Left renal pelvis (tissue), 4 donors: ENCODE measurements at places on chromosomes 7 and 10. TPM values are rescaled to one million over a fixed set of nuclear protein-coding genes. Genes with fewer than 3 reads are reported as not detected.

DNA sequence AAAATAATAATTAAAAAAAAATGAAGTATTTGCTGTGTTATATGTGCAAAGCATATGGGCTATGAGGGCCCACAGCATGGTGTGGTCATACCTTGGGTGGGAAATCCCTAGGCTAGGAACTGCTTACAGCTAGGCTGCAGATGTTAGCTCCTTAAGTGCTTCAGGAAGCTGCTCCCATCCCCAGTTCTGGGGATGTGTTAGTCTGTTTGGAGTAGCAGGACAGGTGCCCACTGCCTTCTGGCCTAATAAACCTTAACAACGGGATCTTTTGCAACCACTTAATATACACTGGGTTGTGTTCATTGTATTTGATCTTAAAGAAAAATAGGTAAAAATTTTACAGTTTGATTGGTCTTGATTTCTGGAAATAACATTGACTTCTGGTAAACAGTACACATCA, 46.3 kb downstream of the HK1 start:
- DNase-seq: no peak

- DNase-seq: no peak
Measured at GRCh38 chr7:146138926-146139325, 22.3 kb downstream of the CNTNAP2 start.

DNA sequence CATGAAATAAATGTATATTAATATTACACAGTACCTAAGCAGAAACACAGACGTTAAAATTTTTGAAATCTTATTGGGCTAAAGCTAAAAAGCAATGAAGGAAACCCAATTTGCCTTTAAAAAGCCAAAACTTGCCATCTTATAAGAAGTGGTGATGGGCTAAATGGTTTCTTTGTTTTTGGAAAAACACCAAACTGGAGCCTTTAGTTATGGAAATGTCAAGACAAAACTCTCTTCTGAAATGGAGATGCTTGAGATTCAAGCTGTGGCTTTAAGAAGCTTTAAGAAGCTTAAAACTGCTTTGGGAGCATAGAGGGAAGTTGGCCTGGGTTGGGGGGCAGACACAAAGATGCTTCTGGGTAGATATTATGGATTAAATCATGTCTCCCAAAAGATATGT, 277.0 kb downstream of the GFRA1 start:
- no peak for DNase-seq

DNA sequence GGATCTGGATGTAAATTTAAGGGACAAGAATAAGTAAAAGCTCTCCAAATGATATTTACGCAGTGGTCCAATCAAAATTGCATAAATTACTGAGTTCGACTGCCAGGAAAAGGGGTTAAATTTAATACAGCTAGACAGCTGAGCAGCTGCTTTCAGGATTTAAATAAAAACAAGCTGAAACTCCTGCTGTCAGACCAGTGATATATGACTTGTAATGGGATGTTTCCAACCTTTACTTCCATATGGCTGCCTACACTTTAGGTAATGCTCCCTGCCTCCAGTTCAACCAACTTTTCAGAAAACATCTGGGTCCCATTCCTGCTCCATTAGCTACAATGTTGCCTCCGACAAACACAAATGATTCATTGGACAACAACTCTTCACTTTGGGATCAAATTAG, 326.3 kb upstream of the DGKB start:
- DNase-seq: no peak

DNA sequence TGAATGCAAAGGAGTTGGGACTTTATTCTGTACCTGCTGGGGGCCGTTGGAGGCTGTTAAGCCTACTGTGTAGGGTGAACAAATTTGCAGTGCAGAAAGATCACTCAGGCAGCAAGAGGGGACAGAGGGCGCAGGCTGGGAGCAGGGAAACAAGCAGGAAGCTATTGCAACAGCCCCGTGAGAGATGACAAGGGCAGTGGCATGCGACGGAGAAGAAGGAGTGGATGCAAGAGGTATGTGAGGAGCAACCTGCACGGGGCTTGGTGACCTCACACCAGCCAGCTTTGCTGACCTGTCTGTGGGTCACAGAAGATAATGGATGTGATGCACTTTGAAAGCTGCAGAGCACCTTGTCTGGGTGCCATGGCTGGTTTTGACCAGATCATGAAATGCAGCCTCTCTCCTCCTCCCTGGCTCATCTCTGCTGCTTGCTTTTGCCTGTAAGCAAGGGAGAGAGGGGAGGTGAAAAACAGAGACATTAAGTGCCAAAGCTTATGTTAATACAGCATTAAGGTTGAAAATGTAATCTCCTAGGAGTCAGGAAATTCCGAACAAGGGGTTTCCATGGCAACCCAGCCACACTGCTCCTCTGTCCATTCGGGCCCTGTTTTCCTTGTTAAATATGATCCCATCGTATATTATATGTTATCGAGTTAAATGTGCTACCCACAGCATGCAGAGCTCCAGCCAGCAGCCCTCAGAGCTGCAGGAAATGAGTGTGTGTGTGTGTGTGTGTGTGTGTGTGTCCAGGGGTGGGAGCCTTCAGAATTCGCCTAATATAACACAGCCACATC, 314.3 kb upstream of the ZMIZ1 start:
- DNase-seq: no peak

DNA sequence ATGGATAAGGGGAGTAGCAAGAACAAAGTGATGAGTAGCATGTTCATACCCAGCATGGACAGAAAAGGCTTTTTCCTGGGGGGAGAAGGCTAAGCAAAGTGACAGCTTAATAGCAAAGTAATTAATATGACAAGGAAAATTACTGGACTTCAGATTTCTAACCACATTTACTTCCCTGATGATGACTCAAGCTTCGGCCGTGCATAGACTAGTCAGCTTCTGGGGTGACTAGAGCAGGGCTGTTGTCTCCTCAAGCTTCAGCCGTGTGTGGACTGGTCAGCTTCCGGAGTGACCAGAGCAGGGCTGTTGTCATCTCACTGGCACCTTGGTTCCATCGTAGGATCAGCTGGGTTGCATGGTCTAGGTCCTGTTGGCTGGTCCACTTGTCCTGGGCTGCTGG, 2.1 kb upstream of the ZNF117 start:
- DNase-seq: no peak

GRCh38 chr10:124647421-124648130, 96.6 kb downstream of the FAM53B start:
- no peak for DNase-seq

- no peak for DNase-seq
Measured at GRCh38 chr10:87716348-87716670, 56.6 kb downstream of the PAPSS2 start.

- DNase-seq: no peak
Measured at GRCh38 chr10:86295791-86296190, 70.8 kb downstream of the GRID1 start.

DNA sequence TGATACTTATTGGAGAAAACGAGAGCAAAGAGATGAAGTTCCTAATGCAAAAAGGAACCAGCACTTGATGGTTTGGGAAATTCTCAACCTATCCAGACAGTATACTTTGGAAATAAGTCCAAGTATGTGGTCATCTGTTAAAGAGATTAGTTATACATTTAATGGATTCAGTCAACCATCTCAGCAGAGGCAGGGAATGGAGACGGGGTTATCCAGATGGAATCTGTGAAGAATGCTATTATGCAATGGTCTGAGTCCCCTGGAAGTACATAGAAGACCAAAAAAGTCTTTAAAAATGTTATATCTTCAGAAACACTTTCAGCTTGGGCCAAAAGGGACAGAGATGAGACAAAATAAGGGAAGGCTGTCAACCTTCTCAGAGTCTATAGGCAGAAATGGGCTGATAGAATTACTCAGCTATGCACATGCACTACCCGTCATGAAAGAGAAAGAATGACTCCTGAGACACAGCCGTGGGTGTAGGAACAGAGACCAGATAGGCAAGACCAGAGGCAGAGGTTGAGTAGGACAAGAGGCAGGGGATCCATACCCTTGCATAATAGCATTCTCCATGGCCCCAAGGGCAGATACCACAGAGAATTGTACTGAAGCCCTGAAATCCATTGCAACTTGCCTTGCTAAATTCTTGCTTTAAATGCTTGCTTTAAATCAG, 738.8 kb upstream of the POT1 start:
- no peak for DNase-seq

DNA sequence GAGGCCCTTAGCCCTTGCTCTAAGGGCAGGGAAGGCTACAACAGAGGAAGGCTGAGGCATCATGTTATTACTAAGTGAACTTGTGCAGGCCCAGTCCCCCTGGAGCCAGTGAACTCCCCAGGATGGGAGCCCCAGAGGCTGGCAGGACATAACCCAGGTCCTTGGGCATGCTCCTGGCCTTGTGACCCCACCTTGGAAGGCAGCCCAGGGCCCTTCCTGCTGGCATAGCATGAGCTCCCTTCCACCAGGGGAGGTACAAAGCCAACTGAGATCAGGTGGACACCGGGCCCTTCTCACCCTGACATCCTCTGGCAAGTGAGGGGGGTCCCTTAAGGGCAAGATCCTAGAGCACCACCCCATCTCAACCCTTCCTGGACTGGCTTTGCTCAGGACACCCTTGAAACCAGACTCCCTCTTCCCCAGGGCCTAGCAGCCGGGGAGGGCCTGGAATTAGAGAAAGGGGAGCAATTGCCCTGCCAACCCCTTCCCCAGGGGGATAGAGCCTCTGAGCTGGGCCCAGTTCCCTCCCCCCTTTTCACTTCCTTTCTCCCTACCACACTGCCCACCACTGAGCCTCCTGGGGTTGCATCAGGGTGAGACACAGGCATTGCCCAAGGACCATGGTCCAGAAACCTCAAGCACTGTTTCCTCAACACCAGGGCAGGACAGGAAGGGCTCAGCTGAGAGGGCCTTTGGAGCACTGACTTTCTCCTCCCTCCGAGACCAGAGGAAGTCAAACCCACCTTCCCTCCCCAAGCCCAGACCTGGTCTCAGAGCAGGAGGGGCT, 1.8 kb upstream of the VSIR start:
- no peak for DNase-seq

DNA sequence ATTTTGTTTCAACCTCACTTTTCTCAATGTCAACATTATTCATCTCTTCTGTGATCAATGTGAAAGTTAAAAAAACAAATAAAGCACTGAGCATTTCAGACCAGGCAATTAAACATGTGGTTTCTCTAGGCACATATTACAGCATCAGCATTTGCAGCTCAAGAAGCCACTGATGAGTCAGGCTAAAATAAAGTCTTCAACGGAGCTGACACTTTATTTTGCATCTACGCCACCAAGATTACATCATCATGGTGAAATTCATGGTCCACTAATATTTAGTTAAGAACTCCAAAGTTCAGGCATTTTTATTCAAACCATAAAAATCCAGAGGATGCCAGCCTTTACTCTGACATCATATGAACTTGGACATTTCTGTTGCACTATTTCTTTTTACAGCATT, 33.0 kb downstream of the MAGI2 start:
- DNase-seq: no peak

DNA sequence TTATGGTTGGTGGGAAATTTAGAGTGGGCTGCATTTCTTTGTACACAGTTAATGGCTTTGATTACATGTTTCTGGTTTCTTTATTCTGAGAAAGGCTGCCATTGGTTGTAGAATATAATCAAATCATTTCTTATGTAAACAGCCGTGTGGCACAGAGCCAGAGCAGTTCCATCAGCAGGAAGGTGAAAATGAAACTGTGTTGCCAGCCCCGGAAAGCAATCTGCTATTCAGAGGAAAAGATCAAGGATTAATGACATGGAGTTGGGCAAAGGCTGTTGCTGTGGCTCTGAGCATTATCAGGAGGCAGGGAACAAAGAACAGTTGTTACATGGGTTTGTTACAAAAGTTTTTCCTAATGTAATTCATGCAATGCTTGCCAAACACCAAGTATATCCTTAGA, 74.2 kb upstream of the ZNF716 start:
- no peak for DNase-seq

DNA sequence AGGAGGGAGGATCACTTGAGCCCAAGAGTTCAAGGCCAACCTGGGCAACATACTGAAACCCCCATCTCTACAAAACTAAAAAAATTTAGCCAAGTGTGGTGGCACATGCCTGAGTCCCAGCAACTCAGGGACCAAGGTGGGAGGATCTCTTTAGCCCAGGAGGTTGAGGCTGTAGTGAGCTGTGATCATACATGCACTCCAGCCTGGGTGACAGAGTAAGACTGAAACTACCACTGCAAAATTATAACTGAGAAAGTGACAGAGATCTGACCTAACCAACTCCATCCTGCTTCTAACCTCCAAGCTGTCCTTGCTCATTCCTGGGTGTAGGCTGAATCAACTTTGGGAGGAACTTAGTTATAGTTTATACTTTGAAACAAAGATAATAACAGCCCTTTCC, 59.4 kb downstream of the HTR7 start:
- no peak for DNase-seq

DNA sequence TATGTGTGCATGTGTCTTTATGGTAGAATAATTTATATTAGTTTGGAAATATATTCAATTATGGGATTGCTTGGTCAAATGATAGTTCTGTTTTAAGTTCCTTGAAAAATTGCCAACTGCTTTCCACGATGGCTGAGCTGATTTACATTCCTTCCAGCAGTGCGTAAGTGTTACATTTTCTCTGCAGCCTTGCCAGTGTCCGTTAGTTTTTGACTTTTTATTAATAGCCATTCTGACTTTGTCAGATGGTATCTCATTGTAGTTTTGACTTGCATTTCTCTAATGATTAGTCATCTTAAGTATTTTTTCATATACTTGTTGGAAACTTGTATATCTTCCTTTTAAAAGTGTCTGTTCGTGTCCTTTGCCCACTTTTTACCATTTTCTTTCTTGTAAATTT, 434.2 kb upstream of the POT1 start:
- DNase-seq: no peak

- no peak for DNase-seq
Measured at GRCh38 chr7:105840981-105841749, 35.2 kb downstream of the ATXN7L1 start.

- DNase-seq: no peak
Measured at GRCh38 chr7:128112018-128112780, 81.0 kb upstream of the LRRC4 start.

DNA sequence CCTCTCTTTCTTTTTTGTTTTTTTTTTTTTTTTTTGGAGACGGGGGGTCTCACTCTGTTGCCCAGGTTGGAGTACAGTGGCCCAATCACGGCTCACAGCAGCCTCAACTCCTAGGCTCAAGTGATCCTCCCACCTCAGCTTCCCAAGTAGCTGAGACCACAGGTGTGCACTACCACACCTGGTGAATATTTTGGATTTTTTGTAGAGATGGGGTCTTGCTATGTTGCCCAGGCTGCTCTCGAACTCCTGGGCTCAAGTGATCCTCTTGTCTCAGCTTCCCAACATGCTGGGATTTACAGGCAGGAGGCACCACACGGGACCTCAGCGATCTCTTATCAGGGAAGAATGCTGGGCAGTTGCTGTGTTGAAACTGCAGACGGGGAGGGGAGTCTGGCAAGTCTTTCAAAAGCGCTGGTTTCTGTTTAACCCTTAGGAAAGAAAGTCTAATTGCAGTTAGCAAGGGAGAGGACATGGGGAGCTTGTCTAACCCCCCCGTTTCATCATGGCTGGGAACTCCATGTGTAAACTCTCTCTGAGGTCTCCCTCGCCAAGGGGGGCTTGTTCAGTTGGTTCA, 39.6 kb upstream of the LMTK2 start:
- DNase-seq: no peak

SAP25 gene
- polyA plus RNA-seq: 2.4 TPM

CYP2C9 gene
- polyA plus RNA-seq: 3.5 TPM

MMP21 gene
- polyA plus RNA-seq: 0.33 TPM

DENND2A gene
- 41.7 TPM for polyA plus RNA-seq

PLCE1 gene
- 33.1 TPM for polyA plus RNA-seq

SPACDR gene
- 3.0 TPM for polyA plus RNA-seq

EPHB6 gene
- 19.0 TPM for polyA plus RNA-seq

PLAU gene
- polyA plus RNA-seq: 29.5 TPM

PVRIG gene
- 5.3 TPM for polyA plus RNA-seq

PHKG1 gene
- polyA plus RNA-seq: 2.0 TPM

FBXL13 gene
- 1.1 TPM for polyA plus RNA-seq

C7orf57 gene
- polyA plus RNA-seq: 0.89 TPM

HOXA9 gene
- polyA plus RNA-seq: 111 TPM

GCK gene
- 2.4 TPM for polyA plus RNA-seq

OTUD1 gene
- 18.6 TPM for polyA plus RNA-seq
